ENCODE measurements at places on chromosomes 7 and 10.

DNA sequence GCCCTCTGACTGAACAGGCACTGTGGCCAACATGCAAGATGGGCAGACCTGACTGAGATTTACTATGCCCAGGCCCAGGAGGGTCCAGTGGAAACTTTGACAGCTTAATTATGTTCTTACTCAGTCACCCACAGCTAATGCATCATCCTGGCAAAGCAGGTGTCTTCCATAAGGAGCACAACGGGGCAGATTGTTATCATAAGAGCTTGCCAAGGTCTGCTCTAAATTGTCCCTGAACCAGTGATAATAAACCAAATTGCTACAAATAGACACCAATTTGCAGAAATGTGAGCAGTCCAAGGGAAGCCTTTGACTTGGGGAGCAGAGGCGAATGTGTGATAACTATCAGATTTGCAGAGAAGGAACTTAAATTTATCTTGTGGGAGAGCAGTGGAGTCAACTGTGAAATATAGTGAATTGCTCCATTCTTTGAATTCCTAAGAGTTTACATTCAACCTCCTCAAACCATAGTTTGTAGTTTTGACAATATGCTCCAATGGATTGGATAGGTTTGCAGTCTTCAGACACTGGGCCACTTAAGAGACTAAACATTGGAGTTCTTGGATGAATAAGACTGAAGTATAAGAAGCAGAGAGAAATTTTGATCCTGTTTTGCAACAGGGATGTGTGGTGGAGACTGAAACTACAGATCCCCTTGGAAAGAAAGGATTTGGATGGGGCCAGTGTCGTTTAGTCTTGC, 494.7 kb downstream of the CCSER2 start:
- no peak for DNase-seq

DNA sequence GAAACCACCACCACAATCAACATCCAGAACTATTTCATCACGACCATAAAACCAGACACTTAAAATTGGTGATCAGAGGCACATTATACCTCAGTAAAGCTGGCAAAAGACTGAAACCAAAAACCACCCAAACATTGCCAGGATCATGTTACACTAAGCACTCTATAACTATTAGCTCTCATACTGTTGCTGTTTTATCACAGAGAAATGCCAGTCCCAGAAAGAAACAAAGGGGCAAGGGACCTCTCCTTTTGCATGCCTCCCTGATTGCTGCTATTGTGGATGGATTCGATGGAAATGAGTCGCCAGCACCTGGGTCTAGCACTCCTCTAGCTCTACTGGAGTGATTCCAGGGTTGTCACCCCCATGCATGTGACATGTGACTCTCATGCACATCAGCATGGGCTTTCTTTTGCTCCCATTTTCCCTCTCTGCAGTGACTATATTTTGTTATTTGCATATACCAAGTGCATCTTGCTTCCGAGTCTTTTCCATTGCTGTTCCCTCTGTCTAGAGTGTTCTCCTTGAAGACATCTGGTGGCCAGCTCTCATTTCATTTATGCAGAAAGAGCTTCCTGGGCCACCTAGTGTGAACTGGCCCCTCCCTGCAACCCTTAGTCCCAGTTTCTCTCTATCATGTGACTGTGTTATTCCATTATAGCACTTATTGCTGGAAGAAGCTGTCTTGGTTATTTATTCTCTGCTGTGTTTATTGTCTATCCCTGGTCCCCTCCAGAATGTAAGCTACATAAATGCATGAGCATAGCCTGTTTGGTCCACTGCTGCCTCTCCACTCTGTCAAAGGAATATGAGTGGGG, 300.6 kb downstream of the PLXNA4 start:
- DNase-seq = no peak

DNA sequence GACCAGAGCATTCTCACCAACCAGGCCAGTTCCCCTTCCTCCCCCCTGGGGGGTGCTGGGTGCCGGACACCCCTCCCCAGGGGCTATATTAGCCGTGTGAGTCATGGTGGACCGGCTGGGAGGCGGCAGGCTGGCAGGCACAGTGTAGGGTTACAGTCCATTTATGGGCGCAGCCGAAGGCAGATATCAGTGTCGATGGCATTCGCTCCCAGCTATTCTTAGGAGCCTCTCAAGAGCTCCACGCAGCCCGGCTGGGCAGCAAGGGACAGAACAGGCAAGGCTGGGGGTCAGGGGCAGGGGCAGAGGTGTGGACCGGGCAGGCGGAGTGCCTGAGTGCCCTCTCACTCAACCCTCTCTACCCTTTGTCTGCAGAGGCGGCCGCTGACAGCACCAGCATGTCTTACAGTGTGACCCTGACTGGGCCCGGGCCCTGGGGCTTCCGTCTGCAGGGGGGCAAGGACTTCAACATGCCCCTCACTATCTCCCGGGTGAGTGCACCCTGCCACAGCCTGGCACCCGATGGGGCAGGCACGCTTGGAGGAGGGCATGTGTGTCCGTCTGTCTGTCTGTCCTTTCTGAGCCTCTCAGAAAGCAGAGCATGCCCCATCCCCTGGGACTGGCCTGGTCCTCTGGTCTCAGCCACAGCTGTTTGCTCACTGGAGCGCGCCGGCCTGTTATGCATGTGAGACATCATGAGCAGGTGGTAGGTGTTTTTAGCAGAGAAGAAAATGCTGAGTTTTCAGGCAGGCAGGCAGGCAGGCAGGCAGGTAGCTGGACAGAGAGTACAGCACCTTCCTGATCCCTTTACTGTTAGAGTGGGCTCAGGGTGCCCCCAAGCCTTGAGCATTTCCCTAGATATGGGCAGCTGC, at the start of gene LDB3:
TSS of gene LDB3 (plus strand) at position 215 of the 869 bp plus-strand sequence. CDS start at position 396, 181 bp downstream.
- DNase-seq = no peak

DNA sequence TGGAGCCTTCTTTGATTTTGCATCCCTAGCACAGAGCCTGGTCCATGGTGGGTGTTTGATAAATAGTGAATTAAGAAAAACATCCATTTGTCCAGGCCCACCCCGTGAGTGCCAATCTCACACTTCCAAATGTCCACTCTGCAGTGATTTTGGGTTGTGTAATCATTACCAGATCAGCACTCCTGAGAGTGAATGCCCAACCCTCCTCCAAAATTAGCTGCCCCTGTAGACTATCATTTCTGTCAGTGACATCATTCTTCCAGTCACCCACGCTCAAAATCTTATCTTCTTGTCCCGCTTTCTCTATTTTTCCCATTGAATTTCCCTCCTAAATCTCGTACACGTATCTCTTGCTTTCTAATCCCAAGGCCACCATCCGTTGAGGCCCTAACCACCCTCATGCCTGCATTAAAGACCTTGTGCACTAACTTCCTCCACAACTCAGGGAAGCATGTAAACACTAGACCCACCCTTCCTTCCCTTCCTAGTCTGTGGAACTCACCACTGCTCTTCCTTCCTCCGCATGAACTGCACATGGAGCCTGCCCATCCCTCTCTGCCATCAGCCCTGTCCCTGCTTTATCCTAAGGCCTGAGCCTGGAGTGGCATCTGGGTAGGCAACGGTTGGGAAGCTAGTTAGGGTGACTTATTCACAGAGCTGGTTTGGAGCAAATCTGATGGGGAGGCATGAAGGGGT, 32.8 kb downstream of the PIK3AP1 start:
- no peak for DNase-seq

DNA sequence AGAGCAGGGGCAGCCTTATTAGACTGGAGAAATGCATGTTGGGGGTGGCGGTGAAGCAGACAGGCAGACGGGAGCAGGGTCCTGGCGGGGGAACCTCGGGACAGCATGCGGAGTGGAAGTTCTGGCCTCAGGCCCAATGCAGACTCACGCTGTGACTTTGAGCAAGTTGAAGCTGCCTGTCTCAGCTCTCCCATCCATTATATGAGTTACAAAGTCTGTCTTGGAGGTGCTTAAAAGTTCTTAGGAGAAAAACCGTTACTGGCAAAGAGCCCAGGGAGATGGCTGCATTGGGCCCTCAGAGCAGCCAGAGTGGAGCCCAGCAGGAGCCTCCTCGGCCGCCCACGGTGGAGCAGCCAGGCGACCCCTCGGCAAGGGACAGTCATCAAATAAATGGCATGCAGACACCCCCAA, 509.5 kb downstream of the PLXNA4 start:
- no peak for DNase-seq

DNA sequence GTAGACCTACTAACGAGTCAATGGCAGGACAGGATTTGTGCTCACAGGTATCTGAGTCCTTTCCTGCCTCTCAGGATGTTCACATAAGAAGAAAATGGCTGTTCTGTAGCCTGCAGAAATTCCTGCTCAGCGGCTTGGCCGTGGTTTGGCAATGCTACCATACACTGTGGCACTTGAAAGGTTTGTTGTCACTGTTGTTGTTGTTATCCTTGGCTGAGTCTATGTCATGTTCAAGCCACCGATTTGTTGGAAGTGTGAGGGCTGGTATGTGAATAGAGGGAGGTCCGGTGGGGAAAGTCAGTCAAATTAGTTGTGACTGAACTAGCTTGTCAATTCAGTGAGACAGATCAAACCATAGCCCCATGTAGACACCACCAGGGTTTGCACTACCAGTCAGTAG, 199.9 kb downstream of the TRIL start:
- no peak for DNase-seq

- no peak for DNase-seq
Measured at GRCh38 chr7:92674379-92674778, 84.2 kb upstream of the FAM133B start.

- no peak for DNase-seq
Measured at GRCh38 chr10:80473096-80473657, 19.1 kb downstream of the TSPAN14 start.

DNA sequence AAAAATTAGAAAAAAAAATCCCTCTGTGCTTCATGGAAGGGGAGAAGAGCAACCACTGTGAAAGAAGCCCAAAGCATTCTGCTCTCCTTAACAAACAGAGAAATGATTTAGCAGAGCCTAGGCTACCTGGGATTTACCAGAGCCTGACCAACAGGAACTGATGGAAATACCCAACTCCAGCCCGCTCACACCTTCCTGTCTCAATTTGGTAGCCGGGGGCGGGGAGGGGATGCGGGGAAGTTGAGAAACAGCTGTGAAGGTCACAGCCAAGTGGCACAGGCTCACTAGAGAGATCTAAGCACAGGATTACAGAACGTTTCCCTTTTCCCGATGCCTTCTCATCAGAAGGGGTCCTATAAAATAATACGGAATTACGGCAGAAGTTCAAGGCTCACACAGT, 17.6 kb downstream of the RSU1 start:
- no peak for DNase-seq

- no peak for DNase-seq
Measured at GRCh38 chr10:77556990-77557601, 80.5 kb downstream of the KCNMA1 start.

DNA sequence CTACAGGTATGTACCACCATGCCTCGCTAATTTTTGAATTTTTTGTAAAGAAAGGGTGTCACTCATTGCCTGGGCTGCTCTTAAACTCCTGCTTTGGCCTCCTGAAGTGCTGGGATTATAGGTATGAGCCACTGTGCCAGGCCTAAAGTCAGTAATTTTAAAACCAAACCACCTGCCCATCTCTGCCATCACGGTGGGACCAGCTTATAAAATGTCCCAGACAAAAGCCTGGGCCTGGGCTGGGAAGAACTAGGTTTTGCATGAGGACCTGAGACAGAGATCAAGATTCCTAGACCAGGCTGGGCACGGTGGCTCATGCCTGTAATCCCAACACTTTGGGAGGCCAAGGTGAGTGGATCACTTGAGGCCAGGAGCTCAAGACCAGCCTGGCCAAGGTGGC, 395.6 kb downstream of the CALN1 start:
- no peak for DNase-seq

GRCh38 chr10:132096863-132097478, 31.2 kb downstream of the JAKMIP3 start:
- no peak for DNase-seq

DNA sequence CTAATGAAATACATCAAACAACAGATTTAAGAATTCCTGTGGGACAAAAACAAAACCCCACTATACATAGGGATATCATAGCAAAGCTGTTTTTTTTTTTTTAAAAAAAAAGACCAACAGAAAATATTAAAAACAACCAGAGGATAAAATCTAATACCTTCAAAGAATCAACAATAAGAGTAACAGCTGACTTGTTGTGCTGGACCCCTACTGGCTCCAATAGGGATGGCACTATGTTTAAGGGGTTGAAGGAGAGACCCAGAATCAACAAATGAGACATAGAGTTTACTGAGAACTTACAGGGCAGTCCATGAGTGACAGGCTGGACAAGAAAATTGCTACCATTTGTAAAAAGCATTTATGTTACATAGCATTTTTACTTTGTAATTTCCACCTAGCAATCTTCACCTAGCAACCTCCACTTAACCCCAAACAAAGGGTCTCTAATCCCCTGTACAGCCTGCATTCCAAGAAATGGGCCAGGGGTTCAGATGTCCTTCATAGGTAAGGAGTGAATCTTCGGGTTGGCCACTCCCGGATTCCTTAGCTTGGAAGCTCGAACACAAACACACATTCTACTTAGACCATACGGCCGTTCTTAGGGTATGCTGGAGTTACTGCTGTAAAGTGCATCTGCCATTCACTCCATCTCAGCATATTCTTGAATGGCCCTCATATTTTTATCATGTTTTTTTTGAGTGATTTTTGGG, 25.8 kb downstream of the ASZ1 start:
- DNase-seq = no peak

GRCh38 chr7:127961786-127962453, 69.3 kb downstream of the LRRC4 start:
- DNase-seq = no peak

- DNase-seq = no peak
Measured at GRCh38 chr7:23594879-23595604, 2.1 kb upstream of the CCDC126 start.

- DNase-seq = no peak
Measured at GRCh38 chr10:115882021-115882420, 391.0 kb downstream of the GFRA1 start.

GRCh38 chr7:38671911-38672905, 41.0 kb upstream of the AMPH start:
- no peak for DNase-seq

- DNase-seq = no peak
Measured at GRCh38 chr10:9656386-9656785, 1361.3 kb upstream of the CELF2 start.

DNA sequence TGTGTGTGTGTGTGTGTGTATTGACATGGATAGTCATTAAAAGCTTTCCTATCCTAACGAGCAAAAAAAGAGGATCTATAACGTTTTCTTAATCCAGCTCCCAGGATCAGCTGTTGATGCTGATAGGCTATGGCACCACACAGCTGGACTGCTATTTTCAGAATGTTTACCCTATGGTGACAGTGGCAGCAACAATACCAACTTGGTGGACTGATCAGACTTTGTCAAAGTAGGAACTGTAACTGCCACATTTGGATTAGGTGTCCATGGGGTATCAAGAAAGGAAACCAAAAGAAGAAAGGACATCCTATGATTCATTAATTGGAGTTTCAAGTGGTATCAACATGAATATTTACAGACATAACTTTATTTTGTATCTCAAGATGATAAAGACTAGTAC, 2.7 kb upstream of the CLEC5A start:
- no peak for DNase-seq

- no peak for DNase-seq
Measured at GRCh38 chr10:55897490-55897921, 463.6 kb downstream of the ZWINT start.

GRCh38 chr7:90187507-90188050, 24.0 kb upstream of the STEAP2 start:
- no peak for DNase-seq

GRCh38 chr10:29600067-29600466, 34.7 kb downstream of the SVIL start:
- DNase-seq = no peak

- DNase-seq = no peak
Measured at GRCh38 chr7:1649751-1650326, 20.2 kb upstream of the ELFN1 start.

GRCh38 chr7:28389504-28390395, 22.6 kb upstream of the CREB5 start:
- no peak for DNase-seq

- no peak for DNase-seq
Measured at GRCh38 chr7:4807598-4808016, 32.2 kb downstream of the AP5Z1 start.

- DNase-seq = no peak
Measured at GRCh38 chr7:19852192-19852591, 78.8 kb upstream of the TMEM196 start.
